ENCODE measurements at places on chromosomes 5 and 9.
A peak's percentile ranks its signal among the peaks of the same experiment; 100 is the strongest.

GRCh38 chr5:130871346-130872086, 293.5 kb downstream of the HINT1 start:
- DNase-seq: peak; percentile 69

- DNase-seq: no peak
Measured at GRCh38 chr9:116075191-116075590, 78.4 kb upstream of the PAPPA start.

DNA sequence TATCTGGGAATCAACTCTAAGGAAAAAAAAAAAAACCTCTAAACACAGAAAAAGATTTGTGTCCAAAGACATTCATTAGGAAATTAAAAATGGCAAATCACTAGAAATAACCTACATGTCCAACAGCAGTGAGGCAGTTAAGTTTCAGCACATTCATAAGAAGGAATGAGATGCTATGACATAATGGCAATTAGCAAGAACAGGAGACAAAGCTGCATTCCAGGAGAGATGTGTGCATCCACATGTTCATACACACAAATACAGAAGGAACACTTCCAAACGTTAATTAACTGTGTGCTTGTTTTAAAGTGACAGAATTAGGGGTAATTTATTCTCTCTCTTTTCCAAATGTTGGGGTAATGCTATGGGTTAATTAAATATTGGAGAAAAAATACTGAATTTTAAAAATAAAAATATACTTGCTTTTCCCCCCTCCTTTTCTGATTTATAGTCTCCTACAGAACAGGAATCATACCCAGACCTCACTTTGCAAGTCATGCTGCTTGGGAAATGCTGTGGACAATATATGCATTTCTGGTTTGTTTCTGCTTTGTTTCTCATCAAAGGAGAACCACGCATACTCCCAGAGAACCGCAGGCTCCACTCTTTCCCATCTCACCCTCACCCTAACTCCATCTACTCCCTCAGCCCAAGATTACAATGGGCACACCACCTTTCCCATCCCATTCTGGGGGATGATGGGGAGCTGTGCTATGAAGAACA, 114.1 kb downstream of the CDK5RAP2 start:
- DNase-seq: no peak

DNA sequence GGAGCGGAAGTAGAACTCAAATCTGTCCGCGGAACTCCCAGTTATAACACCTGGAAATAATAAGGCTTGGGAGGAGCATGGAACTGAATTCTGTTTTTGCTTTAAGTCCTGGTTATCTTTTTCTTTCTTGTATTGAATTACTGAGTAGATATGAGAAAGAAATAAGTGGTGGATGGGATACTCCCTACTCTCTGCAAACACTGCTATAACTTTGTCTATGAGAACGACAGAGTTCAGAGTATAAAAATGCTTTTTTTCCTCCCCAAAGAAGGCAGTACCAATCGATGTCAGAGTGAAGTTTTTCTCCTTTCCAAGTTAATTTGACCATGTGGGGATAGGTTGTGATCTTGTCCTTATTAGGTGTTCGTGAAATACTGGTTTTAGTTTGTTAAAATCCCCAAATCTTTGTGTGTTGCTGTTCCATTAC, 1.2 kb downstream of the RIC1 start:
- peak; percentile 36 for DNase-seq

DNA sequence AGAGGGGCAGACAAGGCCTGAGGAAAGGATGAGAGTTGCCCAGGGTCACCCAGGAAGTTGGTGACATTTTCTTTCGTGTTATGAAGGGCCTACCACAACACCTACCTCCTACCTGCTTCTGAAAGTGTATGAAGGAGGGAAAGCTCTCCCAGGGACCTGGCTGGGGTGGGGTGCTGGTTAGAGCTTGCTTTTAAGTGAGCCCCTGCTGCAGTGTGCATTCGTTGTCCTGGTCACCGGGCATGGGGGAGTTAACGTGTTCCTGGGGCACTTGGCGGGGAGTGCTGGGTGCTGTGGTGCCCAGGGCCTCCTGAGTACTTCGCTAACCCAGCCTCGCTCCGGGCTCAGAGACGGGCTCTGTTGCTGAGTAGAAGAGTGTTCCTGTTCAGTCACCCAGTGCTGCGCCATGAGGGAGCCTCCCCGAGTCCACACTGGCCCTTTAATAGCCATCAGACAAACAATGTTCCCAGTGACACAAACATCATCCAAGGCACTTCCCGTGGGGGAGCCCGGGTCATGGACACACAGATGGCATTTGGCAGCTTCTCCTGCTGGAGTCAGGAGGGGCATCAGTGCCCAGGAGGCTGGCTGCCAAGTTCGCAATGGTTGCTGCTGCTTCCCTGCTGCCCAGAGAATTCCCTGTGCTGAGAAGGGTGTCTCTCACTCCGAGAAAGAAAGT, 85.7 kb downstream of the AMBP start:
- peak; percentile 39 for DNase-seq

- no peak for DNase-seq
Measured at GRCh38 chr9:15738011-15738410, 185.2 kb downstream of the CCDC171 start.

DNA sequence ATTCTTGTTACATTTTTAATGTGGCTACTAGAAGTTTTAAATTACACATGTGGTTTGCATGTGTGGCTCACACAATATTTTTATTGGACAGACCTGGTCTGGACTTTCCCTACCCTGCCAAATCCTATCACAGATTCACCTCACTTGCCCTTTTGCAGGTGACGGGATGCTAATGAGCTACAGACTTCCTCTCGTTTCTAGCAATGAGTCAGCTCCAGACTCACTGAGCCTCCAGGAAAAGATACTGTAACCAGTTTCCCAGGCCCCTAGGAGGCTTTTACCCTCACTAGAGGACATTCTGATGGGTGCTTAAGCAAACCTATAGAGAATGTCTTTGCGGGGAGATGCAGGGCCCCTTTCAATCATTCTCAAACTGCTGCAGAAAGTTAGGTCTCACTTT, 135.4 kb downstream of the WDR41 start:
- no peak for DNase-seq

- no peak for DNase-seq
Measured at GRCh38 chr5:99590806-99591205, 662.0 kb upstream of the CHD1 start.

DNA sequence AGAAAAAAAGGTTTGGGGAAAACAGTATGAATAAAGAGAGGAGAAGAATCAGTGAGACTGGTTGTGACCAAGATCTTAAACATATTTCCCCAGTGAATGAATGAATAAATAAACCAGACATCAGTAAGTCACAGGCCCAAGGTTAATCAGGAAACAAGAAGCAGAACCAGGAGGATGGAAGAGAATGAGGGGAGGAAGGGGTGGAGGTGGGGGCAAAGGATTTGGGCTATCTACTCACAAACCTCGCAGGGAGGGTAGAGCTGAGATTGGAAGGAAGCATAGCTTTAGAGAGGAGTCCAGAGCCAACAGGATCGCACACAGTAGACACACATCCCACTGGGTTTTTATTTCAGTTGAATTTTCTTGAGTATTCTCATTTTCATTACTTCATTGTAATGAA, 47.7 kb upstream of the RICTOR start:
- no peak for DNase-seq

DNA sequence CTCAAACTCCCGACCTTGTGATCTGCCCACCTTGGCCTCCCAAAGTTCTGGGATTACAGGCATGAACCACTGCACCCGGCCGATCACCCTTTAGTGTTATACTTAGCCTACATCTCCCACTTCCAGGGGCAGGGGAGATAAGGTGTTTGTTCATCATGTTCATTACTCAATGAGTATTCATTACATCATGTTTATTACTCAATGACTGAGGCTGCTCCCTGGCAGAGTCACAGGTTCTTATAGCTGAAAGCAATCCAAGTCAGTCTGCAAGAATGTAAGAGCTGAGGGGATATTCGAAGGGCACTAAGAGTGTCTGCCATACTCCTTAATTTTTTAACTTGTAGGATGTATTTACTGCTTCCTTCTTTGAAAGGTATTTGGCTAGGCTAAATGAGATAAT, 214.2 kb downstream of the SPATA31D1 start:
- no peak for DNase-seq

- peak; percentile 33 for DNase-seq
Measured at GRCh38 chr9:90641884-90642487, 638 bp downstream of the DIRAS2 start.

DNA sequence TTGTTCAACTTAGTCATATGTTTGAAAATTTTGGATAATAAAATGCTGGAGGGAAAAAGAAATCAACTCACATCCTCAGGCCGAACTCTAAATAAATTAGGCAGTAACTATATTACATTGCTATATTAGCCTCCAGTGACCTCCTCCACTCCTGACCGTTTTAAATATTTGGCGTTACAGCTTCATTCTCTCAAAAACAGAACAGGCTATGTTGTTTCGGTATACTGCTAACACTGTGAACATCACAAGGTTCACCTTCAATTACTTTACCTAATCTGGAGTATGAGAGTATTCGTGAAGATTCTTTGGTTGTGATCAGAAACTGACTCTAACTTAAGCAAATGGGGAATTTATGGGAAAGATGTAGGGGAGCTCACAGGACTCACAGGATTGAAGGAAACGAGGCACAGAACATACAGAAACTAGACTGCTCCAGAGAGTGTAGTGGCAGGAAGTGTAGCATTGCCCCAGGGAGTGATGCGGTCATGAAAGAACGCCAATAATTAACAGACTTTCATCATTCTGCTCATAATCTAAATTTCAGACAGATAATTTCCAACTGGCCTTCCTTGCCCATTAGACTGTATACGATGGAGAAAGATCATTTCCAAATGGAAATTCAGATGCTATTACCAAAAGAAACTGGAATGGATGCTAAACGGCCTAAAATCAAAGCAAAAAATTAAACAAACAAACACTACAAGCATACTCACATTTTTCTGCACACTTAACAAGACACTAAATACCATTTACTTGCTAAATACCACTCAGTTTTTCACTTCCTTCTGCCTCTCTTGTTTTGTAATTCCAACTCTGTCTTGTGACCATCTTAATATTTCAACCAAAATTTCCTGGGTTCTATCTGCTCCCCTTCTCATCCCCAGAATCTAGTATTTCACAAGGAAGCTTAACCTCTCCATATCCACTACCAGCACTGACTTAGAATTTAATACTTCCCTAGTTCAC, 110.1 kb upstream of the LPAR1 start:
- peak; percentile 39 for DNase-seq

DNA sequence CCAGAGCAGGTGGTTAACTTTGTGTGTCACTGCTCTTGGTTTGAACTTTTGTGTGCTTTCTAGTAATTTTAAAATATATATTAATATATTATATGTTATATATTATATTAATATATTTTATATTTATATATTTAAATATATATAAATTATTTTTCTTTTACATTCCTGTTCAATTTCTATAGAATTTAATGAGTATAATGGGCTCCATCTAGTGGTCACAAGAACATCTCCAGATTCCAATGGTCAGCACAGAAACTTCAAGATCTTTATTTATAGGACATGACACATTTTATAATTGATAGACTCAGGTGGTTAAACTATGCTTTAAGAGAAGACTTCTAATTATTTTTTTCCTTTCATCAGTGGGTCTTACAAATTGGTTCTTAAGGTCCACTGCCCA, 39.1 kb downstream of the COL23A1 start:
- DNase-seq: peak; percentile 82

GRCh38 chr5:135028791-135029476, 5.1 kb downstream of the PITX1 start:
- no peak for DNase-seq

DNA sequence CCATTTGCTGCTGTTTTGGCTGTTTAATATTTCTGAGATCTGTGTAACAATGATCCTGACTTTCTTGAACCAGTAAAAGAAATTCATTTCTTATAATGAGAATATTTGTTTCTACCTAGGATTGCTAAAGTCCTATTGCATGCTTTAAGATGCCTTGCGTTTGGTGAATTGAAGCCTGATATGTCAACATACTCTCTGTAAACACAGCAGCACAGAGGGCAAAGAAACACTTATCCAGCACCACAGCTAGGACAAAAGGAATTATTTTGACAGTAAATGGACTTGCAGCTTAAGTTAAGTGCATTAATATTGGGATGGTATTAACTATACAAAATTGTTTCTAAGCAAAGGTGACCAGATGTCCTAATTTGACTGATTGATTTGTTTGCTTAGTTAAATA, 2031.2 kb upstream of the CDH6 start:
- no peak for DNase-seq

DNA sequence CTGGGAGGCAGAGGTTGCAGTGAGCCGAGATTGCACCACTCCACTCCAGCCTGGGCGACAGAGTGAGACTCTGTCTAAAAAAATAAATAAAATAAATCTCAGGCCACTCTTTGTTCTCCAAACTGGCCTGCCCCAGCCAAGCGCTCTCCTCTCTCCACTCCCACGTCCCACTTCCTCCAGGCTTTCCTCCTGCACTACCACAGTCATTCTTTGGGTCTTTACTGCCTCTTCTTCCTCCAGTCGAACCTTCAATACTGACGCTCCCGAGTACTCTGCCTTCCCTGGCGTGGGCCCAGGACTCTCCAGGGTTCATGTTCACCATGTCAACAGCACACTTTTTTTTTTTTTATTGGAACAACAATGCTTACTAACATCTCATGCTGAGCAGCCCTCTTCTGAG, 23.9 kb downstream of the RNF130 start:
- peak; percentile 37 for DNase-seq

DNA sequence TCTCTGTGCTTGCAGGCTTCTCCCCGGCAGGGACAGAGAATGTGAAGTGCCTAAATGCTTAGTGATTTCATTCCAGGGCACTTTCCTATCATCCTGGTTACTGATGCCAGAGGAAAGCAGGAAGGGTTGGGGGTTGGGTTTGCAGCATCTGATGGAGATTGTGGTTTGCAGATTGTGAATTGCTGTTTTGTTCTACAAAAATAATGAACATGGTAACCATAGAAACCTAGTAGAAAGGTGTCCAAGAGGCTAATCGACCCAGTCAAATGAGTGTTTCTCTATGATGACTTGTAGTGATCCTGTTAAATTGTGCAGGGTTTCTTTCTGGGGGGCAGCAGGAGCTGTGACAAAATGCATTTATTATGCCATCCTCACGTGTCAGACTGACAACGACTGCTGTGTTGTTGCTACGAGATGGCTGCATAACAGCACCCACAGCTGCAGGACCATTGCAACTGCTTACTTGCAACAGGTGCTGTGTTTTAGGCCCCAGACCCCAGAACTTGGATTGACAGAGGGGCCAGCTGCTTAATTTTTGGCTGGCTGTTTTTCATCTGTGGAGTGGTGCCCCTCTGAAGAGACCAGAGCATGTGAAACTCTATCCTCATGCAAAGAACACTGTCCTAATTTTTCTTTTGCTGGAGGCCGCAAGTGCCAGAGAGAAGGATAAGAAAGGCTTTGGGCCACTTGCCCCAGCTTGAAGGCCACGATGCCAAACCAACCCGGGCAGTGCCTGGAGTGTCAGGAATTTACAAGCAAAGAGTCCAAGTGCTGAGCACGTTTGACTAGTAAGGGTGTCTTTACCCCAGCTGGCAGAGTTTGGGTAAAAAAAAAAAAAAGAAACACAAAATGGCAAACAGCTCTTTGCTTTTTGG, 397.8 kb downstream of the GADD45G start:
- DNase-seq: no peak

DNA sequence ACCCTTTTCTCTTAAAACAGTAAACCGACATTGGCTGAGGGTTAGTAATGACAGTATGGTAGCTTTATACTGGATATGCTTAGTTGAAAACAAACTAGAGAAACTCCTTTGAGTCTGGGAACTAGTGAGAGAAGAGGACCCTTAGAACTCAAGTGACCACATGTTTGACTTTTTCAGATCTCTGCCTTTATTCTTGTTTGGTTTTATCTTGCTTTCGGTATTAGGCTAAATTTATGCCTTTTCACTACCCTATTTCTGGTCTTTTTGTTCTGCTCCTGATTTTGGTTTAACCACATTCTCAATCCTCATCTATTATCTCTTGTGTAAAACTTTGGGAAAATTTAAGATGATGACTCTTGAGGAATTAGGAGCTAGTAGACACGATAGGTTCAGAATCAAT, 11.0 kb downstream of the SNAPC3 start:
- DNase-seq: no peak

GRCh38 chr5:129903466-129904101, 681 bp upstream of the CHSY3 start:
- no peak for DNase-seq

Data from suppressor macrophage treated with lipopolysaccharide for 1 hour (primary cell).